CD8-positive, alpha-beta memory T cell (primary cell): ENCODE measurements at places on chromosomes 4 and X.

DNA sequence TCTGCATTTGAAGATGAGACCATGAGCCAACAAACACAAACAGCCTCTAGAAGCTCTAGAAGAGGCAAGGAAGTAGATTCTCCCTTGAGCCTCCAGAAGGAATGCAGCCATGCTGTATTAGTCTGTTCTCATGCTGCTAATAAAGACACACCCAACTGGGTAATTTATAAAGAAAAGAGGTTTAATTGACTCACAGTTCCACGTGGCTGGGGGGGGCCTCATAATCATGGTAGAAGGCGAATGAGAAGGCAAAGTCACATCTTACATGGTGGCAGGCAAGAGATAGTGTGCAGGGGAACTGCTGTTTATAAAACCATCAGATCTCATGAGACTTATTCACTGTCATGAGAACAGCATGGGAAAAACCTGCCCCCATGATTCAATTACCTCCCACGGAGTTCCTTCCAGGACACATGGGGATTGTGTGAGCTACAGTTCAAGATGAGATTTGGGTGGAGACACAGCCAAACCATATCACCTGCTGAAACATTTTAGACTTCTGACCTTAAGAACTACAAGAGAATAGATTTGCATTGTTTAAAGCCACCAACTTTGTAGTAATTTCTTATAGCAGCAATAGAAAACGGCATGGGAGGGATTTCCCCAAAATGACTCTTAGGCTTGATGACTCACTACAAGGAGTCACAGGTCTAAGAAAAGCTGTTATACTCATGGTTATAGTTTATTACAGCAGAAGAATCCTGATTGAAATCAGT lies 284.4 kb upstream of the SFRP2 start:
- H3K27me3 ChIP-seq, result no peaks in the 10 kb centered on the region
- H3K4me3 ChIP-seq, result no peak overlapping the region
- no peak for DNase-seq
- H3K27ac ChIP-seq, result no peak overlapping the region

DNA sequence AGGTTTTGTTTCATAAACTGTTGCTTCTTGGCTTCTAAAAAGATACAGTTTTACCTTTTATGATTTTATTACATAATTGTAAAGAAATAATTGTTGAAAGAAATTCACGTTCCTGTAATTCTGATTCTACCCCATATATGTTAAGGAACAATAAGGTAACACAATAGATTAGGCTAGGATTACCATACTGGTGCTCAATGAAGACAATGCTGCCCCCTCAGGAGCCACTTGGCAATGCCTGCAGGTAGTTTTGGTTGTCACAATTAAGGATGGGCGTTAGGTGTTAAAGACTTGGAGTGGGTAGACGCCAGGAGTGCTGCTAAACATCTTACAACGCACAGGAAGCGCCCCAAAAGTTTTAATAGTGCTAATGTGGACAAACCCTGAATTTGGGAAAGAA lies 133.2 kb downstream of the NLGN4X start:
- no peaks in the 10 kb centered on the region for H3K4me1 ChIP-seq
- H3K27ac ChIP-seq, result no peak overlapping the region
- no peak overlapping the region for H3K4me3 ChIP-seq
- no peak for DNase-seq
- no peaks in the 10 kb centered on the region for H3K36me3 ChIP-seq

- no peaks in the 10 kb centered on the region for H3K27me3 ChIP-seq
- no peak for DNase-seq
- H3K4me3 ChIP-seq, result no peak overlapping the region
- no peaks in the 10 kb centered on the region for H3K4me1 ChIP-seq
- no peak overlapping the region for H3K27ac ChIP-seq
- H3K36me3 ChIP-seq, result no peaks in the 10 kb centered on the region
Observed at GRCh38 chr4:73673286-73673685, 53.0 kb upstream of the RASSF6 start.

GRCh38 chrX:43974100-43974475 lies 898 bp upstream of the NDP start:
- DNase-seq, result no peak
- no peak overlapping the region for H3K27ac ChIP-seq
- H3K4me3 ChIP-seq, result no peak overlapping the region
- no peaks in the 10 kb centered on the region for H3K36me3 ChIP-seq
- no peaks in the 10 kb centered on the region for H3K27me3 ChIP-seq
- no peaks in the 10 kb centered on the region for H3K4me1 ChIP-seq
